Stimulated activated CD4-positive, alpha-beta T cell treated with anti-CD3 and anti-CD28 coated beads, TNF-alpha, amount 100 ng/mL, for 24 hours (primary cell): ENCODE measurements at places on chromosomes 6 and 20.

- no peak for DNase-seq
Measured at GRCh38 chr6:80256691-80257090, 150.2 kb downstream of the BCKDHB start.

- no peak for DNase-seq
Measured at GRCh38 chr6:130935978-130936377, 108.8 kb downstream of the SMLR1 start.

DNA sequence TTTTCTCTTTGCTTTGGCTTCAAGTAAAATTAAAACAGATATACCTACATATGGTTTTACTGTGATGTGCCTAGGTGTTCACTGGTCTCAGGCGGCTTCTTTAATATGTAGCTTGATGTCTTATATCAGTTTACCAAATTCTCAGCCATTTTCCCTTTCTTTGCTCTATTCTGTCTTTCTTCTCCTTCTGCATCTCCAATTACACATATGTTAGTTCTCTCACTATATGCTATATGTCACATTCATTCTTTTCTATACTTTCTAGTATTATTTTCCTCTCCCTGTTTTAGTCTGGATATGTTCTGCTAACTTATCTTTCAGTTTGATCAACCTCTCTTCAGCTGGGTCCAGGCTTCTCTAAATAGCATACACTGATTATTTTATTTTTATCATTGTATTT, 14.4 kb upstream of the WFDC8 start:
- DNase-seq: no peak

- DNase-seq: no peak
Measured at GRCh38 chr6:158654960-158655489, 5.2 kb downstream of the SYTL3 start.

- DNase-seq: no peak
Measured at GRCh38 chr6:121603486-121603885, 168.0 kb downstream of the GJA1 start.

DNA sequence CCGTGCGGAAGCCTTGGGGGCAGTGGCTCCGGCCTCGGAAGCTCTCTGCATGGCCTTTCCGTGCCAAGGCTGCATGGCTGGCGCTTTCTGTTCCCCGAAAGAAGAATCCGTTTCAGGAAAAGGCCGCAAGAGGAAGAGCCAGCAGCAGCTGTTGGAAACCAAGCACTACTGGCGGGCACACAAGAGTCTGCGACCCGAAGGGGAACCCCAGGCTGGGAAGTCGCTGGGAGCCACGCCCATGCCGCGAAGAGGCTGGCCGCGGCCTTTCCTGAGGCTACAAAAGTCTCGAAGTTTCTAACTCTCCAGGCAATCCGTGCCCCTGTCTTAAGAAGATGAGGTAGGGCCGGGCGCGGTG, at the start of gene CGAS:
Gene CGAS (minus strand): TSS at position 191 of the 355 bp plus-strand sequence. CDS start 116 bp downstream, at position 75.
- peak; percentile 82 for DNase-seq

GRCh38 chr6:41066867-41067304, 5.3 kb downstream of the OARD1 start:
- peak; percentile 41 for DNase-seq

- DNase-seq: no peak
Measured at GRCh38 chr6:112086744-112087135, 542 bp downstream of the TUBE1 start.

- DNase-seq: no peak
Measured at GRCh38 chr6:109795994-109796555, 105.0 kb downstream of the FIG4 start.

DNA sequence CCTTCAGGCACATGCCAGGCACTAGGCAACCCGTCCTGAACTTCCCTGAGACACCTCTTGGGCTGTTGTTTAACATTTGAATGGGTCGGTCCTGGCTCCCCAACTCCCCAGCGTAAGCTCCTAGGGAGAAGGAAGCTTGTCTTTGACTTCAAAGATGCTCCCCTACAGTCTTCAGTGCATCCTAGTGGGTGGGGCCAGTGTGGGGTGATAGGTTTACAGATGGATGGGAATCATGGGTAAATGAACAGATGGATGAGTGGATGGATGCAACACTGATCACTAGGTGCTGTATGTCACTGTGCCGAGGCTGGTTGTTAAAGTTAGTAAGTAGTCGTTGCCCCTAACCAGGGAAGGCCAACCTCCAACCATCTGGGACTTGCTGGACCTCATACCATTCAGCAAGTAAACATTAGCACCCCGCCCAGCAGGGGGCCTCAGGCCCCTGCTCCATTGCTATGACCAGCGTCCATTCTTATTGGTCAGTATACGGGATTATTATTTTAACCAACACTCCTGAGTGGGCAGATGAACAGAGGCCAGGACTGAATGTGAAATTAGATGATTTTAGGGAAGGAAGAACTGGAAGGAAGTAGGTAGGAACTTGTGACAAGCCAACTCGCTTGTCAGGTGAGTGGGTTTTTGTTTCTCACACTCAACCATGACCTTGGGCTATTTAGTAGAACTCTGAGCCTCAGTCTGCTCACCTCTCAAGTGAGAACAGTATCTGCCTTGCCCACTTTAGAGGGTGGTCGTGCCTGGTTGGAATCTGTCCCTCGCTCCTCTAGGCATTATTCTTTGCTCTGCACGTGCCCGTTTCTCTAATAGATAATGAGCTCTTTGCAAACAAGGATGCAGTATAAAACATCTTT, 82.9 kb upstream of the FOXP4 start:
- peak; percentile 18 for DNase-seq

DNA sequence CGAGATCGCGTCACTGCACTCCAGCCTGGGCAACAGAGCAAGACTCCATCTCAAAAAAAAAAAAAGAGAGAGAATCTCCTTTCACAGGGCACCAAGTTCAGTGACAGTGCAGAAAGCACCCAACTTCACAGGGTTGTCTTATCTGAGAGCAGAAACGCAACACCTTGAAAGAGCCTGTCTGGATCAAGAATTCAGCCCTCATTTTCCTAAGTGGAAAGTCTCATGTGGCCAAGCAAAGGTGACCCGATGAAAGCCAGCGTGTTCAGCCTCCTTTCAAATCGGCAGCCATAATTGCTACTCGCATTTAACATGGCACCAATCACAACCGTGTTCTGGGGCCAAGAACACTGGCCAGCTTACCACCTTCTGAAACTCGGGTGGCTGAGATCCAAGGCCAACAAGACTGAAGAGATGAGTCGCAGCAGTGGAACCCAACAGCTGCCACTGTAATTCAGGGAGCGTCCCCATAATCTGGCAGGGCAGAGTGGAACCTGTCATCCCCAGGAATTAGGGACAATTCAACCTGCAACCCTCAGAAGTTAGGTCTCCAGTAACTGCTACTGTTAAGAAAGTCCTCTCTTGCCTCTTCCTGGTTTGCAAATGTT, 536.7 kb upstream of the JARID2 start:
- no peak for DNase-seq

DNA sequence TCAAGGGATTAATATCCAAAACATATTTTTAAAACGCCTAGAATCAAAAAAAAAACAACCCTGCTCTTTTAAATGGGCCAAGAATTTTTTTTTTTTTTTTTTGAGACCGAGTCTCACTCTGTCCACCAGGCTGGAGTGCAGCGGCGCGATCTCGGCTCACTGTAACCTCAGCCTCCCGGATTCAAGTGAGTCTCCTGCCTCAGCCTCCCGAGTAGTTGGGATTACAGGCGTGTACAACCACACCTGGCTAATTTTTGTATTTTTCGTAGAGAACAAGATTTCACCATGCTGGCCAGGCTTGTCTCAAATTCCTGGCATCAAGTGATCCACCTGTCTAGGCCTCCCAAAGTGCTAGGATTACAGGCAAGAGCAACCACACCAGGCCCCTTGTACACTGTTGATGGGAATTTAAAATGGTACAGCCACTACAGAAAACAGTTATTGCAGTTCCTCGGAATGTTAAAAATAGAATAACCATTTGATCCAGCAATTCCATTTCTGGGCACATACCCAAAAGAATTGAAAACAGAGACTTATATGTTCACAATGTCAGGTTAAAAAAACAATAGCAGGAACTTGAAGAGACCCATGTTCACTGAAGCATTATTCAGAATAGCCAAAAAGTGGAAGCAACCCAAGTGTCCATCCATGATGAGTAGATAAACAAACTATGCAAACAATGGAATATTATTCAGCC, 3.1 kb upstream of the MYL9 start:
- DNase-seq: no peak

GRCh38 chr6:158014505-158015187, 33.0 kb downstream of the SYNJ2 start:
- DNase-seq: no peak

DNA sequence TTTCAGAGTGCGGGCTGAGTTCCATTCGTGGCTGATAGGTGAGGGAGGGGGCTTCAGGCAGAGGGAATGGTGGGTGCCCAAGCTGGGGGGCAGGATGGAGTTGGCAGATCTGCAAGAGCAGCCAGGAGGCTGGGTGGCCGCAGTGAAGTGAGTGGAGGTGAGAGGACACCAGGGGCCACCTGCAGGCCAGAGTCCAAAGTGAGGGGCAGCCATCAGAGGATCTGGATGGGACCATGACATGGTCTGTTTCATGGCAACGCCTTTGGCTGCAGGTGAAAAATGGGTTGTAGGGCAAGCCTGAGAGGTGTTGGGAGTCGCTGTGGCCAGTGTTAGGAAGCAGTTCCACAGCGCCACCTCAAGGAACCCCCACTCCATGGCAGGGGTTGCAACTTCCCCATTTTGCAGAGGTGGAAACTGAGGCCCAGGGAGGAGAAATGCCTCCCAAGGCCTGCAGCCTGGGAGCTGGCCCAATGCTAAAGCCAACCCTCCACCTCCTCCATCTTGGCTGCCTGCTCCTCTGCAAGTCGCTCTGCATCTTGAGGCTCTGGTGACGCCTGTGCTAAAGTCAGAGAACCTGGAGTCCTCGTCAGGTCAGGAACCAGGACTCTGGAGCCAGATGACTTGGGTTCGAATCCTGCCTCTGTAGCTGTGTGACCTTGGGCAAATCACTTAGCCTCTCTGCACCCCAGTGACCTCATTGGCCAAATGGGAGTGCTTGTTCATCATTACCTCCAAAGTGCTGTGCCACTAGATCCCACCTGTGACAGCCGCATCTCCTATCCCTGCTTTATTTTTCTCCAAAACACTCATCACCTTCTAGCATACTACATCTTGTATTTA, 153.8 kb downstream of the CEBPB start:
- DNase-seq: no peak

DNA sequence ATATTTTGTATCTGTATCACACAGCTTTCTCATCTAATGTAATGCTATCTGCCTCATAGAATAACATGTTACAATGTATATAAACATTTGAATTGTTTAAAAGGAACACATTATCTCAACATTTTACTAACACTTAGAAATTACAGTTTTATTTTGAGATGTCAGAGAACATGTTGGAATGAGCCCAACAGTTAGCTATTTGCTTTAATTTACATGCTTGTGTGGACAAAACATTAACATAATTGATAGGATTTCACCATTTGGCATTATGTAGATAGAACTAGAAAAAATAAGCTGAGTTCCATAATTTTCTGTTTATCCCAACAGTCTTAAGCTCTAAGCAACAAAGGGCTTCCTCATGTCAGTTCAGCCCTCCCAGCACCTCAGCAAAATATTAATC, 330.9 kb downstream of the LMBRD1 start:
- DNase-seq: no peak

DNA sequence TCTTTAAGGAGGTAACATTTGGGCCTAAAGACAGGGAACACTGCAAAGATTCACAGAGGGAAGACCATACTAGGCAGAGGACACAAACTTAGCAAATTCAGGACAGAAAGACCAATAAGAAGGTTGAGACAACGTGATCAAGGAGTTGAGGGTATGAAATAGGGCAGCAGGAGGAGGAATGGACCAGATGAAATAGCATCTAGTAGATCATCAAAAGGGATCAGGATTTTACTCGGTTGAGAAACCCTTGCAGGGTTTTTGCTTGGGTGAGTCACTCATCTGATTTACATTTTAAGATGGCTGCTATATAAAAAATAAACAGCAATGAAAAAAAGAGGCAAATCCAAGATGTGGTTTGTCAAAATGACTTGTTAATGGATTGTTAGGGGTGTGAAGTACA, 4.7 kb downstream of the BCLAF1 start:
- DNase-seq: no peak

DNA sequence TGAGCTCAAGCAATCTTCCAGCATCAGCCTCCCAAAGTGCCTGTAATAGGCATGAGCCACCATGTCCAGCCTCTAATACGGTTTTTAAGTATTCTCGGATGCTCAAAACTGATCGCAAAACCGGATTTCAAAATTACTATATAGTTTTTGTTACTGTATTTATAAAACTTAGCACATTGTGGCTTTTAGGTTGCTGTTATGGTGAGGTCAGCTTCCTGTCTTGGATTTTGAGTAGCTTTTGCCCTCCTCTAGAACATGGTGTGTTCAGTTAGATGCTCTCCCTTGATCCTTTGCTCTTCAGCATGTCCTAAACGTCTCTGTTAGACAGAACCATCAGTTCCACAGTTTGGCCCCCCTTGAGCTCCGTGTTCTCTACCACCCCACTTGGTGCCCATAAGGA, 96.2 kb downstream of the RPP40 start:
- DNase-seq: no peak

- DNase-seq: no peak
Measured at GRCh38 chr6:76677017-76677416, 604.6 kb upstream of the IMPG1 start.

DNA sequence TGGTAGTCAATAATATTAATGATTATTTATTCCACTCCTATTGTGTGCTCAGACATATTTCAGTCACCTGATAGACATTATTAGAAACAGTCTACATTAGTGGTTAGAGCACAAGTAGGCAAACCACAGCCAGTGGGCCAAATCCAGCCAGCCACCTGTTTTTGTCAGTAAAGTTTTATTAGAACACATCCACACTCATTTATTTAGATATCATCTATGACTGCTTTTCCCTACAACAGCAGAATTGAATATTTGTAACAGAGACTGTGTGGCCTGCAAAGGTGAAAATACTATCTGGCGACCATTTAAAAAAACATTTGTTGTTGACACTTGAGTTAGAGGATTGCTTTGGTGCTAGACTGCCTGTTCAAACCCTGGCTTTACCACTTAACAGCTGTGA, 220.0 kb upstream of the ZFP64 start:
- no peak for DNase-seq

DNA sequence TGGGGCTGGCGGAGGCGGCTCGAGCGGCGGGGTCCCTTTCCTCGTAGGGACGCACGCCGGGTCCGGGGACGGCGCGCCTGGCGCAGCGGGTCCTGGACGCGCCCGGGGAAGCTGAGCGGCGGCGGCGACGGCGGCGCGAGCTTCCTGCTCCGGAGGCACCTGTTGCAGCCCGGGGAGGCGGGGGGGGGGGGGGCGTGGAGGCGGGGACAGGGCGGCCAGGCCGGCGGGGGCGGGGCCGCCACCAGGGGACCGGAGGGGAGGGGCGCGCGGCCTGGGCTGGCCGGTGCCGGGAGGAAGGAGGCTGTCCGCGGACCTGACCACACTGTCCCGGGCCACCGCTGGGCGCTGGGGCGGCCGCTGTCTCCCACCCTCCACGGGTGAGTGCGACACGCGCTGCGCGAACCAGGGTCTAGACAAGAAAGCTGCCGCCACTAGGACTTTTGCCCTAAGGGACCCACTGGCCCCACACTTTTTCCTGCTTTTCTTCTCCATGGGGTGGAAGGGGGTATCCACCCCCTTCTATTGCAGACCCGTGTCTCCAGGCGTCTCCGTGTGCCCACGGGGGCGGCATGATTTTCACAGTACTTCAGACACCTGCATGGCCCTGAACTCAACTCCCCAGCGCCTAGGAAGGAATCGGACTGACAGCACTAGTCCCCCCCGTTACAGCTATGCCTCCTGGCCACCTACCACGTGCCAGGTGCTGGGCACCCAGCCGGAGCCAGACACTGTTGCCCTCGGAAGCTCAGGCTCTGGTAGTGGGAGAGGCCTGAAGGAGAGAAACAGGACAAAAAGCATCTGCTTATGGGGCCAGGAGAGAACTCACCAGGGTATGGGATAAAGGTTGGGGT, at the start of gene NFATC2:
Gene NFATC2 (minus strand): TSS at position 149 of the 851 bp plus-strand sequence. CDS start 220 bp downstream, outside the sequence.
- DNase-seq: peak; percentile 42
